NCI-H2029 treated with DMSO at 0.1 percent for 48 hours (cell line): ENCODE measurements at places on chromosomes 3 and 15.

DNA sequence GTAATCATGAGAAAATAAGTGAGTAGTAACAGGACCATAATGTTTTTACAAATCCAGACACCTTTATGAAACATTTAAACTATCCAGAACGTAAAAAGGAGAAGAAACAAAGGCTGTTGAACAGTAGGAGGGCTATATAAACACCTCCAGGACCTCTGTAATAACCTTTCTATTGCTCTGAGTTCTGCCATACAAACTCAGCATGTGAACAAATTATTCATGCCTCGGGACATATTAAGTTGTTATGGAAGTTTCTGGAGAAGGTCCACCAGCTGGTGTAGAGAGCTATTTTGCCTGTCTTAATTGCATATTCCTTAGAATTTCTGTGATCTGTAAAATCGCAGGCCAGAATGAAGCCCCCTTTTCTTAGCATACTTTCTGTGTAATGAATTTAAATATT lies 256.3 kb downstream of the UBE2E2 start:
- no peak for DNase-seq

DNA sequence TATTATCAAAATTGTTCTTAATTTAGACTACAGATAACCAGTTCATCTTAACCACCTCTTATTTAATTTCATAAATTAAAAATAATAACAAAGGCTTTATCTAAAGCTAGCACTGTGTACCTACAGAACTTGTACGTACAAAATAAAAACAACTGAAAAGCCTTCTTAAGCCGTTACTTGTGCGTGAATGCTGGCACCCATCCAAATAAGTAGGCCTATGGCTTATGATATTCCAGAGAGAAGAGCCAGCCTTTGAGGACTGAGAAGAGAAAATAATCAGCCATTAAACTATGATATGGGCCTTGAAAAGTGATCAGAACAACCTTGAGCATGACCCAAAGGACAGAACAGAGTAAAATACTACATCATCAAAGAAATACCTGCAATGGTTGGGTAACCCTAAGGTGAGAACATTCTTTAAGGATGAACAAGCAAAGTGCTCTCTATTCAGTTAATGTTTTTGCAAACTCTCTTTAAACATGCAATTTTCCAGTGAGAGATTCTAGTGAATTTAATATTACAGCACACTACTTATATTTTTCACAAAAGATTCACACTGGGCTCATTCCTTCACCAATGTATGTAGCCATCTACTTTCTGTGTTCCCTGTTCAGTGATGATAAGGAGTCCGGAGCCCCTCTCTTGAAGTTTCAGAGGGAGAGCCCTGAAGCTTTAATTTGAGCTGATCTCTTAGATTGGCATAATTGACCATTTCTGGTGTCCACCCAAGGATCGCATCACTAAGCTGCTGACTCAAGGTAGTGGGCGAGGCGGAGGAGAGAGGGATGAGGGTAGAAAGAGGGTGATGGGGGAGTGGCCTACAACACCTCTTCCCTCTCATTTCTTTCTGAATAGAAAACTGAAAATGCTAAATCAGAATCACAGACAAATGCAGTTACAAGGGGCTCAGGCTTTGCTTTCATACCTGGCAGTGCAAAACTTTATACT lies 7.7 kb upstream of the ACTC1 start:
- no peak for DNase-seq

- DNase-seq, result peak; percentile 53
These were observed at the start of gene FBXL2 for GRCh38 chr3:33277193-33277882. TSS of gene FBXL2 (plus strand) at chr3:33277442. CDS start at chr3:33277513, 71 bp downstream.

DNA sequence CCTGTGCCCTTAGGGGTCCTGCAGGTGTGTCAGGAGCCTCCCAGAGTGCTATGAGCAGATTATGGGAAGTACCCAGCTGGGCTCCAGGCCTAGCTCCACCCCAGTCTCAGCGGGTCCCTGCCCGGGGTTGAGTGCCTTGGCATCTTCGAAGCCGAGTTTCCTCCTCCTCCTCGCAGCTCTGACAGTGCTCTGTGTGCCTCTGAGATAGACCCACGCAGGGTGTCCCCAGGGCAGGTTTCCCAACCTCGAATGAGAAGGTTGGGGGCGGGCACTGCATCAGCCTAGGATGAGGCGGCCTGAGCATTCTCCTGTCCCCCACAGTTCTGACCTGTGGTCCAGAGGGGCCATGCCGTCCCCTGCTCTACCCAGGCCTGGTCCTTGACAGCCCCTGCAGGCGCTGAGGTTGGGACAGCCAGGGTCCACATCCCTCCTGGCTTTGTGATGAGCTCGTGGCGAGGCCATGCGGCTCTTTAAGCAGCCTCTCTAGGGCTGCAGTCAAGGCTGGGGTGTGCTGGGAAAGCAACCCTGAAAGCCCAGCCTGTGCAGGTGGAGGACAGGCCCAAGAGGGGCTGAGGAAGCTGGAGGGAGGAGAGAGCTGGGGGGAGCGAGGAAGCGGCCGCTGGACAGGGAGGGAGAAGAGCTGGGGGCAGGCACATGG lies 20.2 kb upstream of the SKOR1 start:
- DNase-seq, result no peak

DNA sequence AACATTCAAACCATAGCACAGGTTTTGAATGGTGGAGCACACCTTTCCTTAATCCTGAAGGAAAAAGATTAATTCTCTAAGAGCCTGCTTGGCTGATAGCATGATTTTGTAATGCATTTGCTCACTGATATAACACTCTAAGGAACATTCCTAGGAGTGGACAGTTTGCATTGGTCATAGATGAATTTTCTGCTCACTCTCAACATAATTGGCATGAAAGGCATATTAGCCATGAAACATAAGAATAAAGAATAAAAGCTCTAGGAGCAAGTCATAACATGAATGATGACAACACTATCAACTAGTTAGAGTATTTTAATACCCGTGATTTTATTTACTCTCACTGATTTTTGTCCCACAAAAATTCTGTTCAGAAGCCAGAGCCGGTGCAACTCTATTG lies 34.3 kb upstream of the LRTM1 start:
- DNase-seq, result no peak

GRCh38 chr3:44506961-44507360 lies 29.5 kb upstream of the ZNF445 start:
- DNase-seq, result no peak

DNA sequence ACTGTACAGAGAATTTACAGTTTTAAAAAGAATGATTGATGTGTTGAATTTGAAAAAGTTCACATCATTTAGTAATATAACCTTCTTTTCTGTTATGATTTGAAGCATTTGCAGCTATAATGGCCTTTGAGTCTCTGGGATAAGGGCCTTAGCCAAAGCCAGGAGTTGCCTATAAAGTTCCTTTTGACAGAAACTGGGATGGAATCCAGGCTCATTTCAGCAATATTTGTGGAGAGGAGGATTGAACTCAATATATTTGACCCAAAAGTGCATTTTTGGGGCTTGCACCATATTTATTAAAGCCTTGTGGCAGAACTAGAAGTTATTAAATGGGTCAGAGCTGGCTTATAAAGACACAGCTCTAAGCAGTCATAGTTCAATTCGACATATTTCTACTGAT lies 348.7 kb upstream of the EPHA3 start:
- DNase-seq, result no peak

GRCh38 chr15:101127506-101128076 lies 124.3 kb downstream of the CHSY1 start:
- peak; percentile 11 for DNase-seq

DNA sequence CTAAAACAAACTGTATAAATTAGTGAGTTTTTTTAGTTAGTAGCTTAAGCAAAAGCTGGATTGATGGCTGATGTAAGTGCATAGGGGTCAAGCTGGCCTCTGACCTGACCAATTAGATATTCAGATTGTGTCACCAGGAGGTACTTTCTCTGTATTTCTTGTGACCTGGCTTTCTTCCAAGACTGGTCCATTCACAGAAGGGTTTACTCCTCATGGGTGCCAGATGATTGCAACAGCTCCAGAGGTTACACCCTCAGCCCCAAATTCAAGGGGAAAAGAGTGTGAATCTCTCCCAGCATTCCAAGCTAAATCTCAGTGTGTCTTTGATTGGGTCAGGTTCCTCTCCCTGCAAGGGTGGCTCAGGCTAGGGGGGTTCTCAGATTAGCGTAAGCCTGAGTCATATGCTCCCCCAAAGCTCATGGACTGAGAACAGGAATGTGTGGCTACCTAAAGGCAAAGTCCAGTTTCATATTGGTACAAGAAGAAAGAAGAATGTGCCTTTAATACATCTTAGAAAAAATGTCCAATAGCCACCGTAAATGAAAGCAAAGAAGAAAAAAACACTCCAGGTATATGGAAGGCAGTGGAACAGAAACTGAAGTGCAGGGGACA lies 16.5 kb downstream of the PML start:
- DNase-seq, result no peak

DNA sequence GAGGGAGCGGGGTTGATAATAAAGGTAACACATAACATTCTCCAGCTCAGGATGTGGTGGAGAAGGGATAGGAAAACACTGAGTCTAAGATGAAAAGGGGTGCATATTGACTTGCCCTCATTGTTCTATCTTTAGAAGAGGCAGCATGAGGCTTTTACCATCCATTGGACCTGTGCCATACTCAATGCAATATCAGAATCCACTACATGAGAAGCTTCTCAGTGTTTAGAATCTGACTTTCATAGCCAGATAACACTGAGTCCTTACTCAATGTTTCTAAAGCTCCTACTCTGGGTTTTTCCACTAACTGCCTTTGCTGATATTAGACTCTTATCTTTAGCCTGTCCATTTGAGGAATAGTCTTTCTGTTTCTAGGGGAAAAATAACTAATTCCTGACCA lies 24.3 kb upstream of the GADL1 start:
- peak; percentile 43 for DNase-seq

- DNase-seq, result no peak
These were observed 106.9 kb upstream of the RNU6-1 start for GRCh38 chr15:67946701-67947100.

- DNase-seq, result no peak
These were observed 592.0 kb downstream of the ZNF385D start for GRCh38 chr3:21158861-21159542.

DNA sequence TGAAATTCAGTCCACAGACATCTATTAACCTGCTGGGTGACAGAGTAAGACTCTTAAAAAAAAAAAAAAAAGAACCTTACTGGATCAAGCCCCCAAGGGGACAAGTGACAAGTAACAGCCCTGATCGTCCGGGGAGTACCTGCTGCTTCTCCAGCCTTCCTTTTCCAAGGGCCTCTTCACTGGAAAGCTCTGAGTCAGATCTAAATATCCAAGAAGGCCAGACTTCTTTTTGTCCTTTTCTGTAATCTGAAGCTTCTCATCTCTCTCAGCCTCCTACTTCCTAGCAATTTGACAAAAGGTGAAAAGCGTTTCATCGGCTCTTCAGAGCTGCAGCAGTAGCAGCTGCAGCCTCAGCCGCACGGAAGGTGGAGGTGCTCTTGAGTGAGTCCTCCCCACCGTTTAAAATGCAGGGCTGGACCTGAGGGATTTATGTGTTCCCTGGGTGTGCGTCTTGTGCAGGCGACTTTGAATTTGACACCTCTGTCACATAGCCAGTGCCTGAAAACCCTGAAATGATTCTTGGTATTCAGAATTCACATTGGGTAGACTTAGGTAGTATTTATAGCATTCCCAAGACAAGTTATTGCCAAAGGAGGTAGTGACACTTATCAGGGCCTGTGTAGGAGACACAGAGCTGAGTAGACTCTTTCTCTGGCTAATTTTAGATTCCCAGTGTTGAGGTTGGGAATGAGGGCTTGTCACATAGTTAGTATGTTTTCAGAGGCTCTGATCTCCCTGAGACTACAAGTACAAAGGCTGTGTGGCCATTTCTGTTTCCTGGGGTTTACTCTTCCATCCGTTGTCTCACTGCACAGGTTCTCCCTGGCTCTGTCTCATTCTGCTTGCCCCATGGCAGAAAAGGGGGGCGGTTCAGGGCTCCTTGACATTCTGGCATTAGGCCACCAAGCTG lies 291.2 kb upstream of the C2CD4B start:
- no peak for DNase-seq

- no peak for DNase-seq
These were observed 108.7 kb upstream of the PHLDB2 start for GRCh38 chr3:111750278-111750884.

DNA sequence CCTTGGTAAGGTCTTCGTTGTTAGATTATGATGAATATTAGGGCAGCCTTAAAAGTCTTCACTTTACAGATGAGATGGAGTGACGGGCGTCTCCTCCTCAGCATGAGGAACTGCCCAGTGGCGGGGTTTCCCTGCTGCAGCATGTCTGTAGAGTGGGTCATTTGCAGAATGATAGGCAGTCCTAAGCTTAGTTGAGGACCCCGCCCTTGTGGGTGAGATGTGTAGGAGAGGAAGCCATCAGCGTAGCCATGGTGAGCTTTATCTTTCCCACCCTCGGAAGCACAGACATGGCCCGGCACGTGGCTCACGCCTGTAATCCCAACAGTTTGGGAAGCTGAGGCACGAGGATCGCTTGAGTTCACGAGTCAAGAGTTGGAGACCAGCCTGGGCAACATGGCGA lies 877 bp downstream of the NIT2 start:
- DNase-seq, result no peak

DNA sequence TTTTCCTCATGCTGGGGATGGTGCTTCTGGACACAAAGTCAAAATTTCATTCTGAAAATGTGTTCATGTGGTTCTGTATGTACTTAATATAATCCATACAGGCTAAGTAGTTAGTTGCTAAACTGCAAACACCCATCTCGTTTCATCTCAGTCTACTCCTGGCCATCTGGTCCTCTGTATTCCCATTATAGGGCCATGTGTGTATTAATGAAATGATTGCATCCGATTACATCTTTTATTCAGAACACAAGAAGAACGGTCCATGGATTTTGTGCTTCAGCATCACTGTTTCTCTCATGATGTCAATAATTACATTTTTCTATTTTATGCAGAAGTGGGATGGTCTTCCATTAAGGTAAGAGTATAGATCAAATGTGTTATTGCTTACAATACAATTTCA lies 6.1 kb upstream of the GJD2 start:
- DNase-seq, result no peak

DNA sequence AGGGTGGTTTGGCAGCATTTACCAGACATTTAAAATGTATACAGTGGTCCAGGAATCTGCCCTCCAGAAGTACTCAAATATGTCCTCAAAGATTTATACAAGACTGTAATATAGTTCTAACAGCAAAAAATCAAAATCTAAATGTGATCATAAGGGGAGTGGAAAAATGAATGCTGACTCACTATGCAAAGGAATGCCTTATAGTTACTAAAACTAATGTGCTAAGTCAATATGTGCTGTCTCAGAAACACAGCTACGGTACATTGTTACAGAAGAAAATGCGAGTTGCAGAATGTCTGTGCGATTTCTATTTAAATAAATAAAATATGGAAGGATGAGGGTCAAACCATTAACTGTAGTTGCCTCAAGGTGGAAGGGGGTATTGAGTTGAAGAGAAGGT lies 230.1 kb upstream of the UBE2E1 start:
- DNase-seq, result no peak

DNA sequence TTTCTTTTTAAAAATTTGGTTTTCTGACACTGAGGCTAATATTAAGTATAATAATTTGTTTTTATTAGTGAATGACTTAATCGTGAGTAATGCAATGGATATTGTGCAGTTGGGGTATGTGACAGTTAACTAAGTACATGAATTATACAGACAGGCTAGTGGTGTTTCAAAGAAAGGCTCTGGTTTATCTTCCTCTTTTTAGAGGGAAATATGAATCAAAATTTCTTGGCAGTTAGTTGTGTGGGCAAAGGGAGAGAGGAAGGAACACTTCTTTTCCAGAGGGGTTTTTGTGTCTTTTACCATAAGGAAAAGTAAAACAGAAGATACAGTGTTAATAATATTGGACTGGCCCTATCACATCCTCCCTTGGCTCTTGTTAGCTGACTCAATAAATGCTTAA lies 2.7 kb downstream of the ZNF654 start:
- no peak for DNase-seq

GRCh38 chr15:81337713-81338157 lies 13.8 kb upstream of the STARD5 start:
- no peak for DNase-seq
